D721Med (cell line): ENCODE measurements at places on chromosomes 7 and 10.

GRCh38 chr10:121426307-121426706 is 171.9 kb downstream of the FGFR2 start:
- DNase-seq = no peak

- DNase-seq = no peak
Observed at GRCh38 chr7:31058122-31058521, 6.0 kb downstream of the ADCYAP1R1 start.

GRCh38 chr10:44033008-44033407 is 351.9 kb downstream of the CXCL12 start:
- DNase-seq = no peak

DNA sequence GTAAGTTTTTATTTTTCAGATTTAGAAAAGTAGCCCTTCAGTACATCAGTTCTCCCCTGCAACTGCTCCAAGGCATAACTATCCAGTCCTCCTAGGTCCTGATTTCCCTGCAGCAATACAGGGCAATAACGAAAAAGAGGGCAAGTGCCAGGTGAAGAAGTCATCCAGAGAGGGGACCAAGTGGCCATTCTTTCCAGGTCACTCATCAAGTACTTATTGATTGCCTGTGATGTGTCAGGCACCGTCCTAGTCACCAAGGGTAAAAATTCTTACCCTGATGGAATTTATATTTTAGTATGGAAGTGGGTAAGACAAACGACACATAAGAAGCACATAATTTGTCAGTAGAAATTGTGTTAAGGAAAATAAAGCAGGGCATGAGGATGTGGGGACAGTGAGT is 67.1 kb upstream of the GSDME start:
- DNase-seq = no peak

GRCh38 chr7:74042746-74043522 is 15.0 kb downstream of the ELN start:
- no peak for DNase-seq

GRCh38 chr10:103734731-103735130 is 120.6 kb downstream of the SH3PXD2A start:
- no peak for DNase-seq

- no peak for DNase-seq
Observed at GRCh38 chr7:24889611-24890010, 90.4 kb downstream of the OSBPL3 start.

GRCh38 chr10:43396928-43397624 is 11.9 kb downstream of the HNRNPF start:
- peak; percentile 50 for DNase-seq

GRCh38 chr10:94432443-94432842 is 30.1 kb downstream of the TBC1D12 start:
- no peak for DNase-seq

- DNase-seq = no peak
Observed at GRCh38 chr10:47222461-47222860, 77.5 kb upstream of the GDF10 start.

GRCh38 chr10:11148142-11149028 is 130.7 kb downstream of the CELF2 start:
- DNase-seq = no peak

- DNase-seq = no peak
Observed at GRCh38 chr7:98049034-98049433, 57.6 kb upstream of the LMTK2 start.

DNA sequence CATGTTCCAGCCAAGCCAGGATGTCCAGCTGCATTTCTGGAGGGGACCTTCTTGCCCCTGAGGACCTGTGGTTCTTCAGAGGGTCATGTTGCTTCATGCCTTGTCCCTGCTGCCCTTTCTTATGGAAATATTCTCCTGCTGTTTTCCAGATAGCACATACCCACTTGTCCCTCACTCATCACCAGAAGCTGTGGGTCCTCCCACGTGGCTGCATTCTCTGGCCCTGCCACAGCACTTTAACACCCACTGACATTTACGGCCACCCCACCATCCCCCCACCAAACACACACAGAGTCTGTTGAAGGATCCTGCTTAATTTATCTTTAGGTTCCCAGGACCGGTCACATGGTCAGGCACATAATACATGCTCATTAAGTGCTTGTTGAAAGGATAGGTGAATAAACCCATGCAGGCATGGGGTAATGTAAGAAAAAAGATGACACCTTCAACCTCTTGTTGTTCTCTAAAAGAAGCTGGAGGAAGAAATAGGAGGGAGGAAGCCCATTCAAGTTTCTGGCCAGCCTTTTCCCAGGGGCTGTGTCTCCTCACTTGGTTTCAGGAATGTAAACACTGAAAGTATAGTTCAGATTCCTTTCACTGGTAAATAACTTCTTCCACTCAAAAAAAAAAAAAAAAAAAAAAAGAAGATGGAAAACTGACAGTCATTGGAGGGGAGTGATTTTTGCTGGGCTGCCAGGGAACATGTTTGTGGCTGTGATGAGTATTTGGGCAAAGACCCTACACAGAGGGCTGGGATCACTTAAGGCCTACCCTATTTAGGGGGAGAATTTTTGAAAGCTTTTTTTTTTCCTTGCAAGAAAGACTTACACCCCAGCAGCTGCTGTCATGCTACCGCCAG is 19.8 kb upstream of the BMPER start:
- DNase-seq = no peak

GRCh38 chr10:92891885-92892690 is 43.8 kb downstream of the EXOC6 start:
- no peak for DNase-seq
